Naive thymus-derived CD4-positive, alpha-beta T cell (primary cell): ENCODE measurements at places on chromosomes 12 and 14. TPM values are rescaled to one million over a fixed set of nuclear protein-coding genes. Genes with fewer than 3 reads are reported as not detected.

- no peak overlapping the region for H3K4me3 ChIP-seq
- DNase-seq = no peak
- H3K4me1 ChIP-seq = no peaks in the 10 kb centered on the region
Measured at GRCh38 chr14:55248411-55248810, 22.8 kb upstream of the FBXO34 start.

GRCh38 chr12:68349220-68349621 lies 17.1 kb upstream of the MDM1 start:
- H3K27ac ChIP-seq = no peak overlapping the region
- no peaks in the 10 kb centered on the region for H3K27me3 ChIP-seq
- H3K36me3 ChIP-seq = no peaks in the 10 kb centered on the region
- H3K4me3 ChIP-seq = no peak overlapping the region

DNA sequence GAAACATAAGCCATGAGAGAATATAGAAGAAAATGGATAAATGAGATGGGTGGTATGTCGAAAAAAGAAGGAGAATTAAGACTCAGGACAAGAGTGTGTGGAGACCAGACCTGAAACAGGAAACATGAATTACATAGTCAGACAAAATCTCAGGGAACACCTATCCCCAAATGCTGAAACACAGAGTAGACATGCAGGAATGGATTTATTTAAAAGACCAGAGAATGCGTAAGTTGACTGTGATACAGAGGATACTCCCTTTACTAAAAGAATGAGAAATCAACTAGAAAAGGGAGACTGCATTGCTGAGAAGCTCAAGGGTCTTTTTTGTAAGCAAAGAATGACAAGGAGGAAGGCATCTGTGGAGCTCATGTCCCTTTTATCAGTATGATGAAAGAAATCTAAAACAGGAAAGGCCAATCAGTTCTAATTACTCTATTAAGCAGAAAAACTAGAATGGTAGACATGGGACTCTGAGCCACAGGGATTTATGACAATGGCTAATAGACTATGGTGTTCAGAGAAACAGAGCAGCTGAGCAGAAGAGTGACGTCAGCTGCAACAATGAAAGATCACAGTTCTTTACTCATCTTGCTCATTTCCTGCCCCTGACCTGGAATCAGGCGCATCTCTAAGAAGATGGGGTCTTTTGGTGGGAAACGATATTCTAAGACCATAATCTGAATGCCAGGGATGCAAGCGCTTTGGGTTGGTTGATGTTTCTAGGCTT lies 138.9 kb upstream of the DHRS4 start:
- H3K27me3 ChIP-seq = no peaks in the 10 kb centered on the region
- no peaks in the 10 kb centered on the region for H3K4me1 ChIP-seq
- no peak for DNase-seq
- no peaks in the 10 kb centered on the region for H3K36me3 ChIP-seq
- H3K27ac ChIP-seq = no peak overlapping the region

DNA sequence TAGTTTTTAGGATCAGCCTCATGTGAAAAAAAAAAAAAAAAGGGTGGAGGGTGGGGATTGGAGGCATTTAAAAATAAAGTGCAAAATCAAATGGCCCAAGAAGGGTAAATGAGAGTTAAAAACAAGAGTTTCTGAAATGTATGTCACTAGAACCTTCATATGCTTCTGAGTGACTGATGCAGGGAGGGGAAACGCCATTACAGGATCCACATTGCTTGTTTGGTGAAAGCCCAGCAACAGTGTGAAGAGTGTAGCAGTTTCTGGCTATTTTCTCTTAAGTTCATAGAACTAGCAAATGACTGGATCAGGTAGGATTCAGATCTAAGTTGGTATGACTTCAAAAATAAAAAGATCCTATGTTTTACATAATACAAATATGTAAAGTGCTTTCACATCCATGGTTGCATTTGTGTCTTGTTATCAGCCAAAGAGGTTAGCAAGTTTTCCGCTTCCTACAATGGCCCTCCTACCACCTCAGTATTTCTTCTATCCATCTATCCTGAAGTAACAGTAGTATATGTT lies 2.9 kb downstream of the CHPT1 start:
- no peak overlapping the region for H3K4me3 ChIP-seq
- peaks cover 14% of the 10 kb centered on the region for H3K4me1 ChIP-seq
- DNase-seq = no peak
- H3K27me3 ChIP-seq = no peaks in the 10 kb centered on the region
- peaks cover 6% of the 10 kb centered on the region for H3K36me3 ChIP-seq
- no peak overlapping the region for H3K27ac ChIP-seq

Gene TBX3
- polyA plus RNA-seq = not detected

DNA sequence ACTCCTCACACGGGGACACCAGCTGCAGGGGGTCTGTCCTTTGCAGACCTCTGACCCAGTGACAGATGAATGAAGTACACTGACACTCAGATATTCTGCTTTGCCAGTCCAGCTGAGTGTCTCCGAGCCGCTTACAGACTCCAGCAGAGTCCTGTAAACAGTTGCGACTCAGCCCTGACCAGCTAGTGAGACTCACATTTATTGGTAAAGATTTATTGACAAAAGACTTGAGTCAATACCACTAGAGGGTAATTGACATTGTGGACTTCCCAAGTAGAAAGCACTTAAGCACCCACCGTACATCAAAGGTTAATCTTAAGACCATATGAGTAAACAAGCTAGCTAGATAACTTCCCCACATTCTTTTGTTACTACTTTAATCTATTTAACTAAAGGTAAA lies 9.8 kb upstream of the FKBP4 start:
- no peak for DNase-seq
- H3K4me3 ChIP-seq = no peak overlapping the region
- H3K27ac ChIP-seq = no peak overlapping the region
- no peaks in the 10 kb centered on the region for H3K36me3 ChIP-seq
- no peaks in the 10 kb centered on the region for H3K27me3 ChIP-seq

Gene RNASE7
- not detected for polyA plus RNA-seq

- H3K4me3 ChIP-seq = no peak overlapping the region
- no peak overlapping the region for H3K27ac ChIP-seq
- H3K27me3 ChIP-seq = no peaks in the 10 kb centered on the region
- no peak for DNase-seq
- peaks cover 12% of the 10 kb centered on the region for H3K4me1 ChIP-seq
Measured at GRCh38 chr14:68841016-68841809, 48.3 kb upstream of the ZFP36L1 start.

Gene HHIPL1
- not detected for polyA plus RNA-seq

Gene PTPRQ
- polyA plus RNA-seq = not detected

DNA sequence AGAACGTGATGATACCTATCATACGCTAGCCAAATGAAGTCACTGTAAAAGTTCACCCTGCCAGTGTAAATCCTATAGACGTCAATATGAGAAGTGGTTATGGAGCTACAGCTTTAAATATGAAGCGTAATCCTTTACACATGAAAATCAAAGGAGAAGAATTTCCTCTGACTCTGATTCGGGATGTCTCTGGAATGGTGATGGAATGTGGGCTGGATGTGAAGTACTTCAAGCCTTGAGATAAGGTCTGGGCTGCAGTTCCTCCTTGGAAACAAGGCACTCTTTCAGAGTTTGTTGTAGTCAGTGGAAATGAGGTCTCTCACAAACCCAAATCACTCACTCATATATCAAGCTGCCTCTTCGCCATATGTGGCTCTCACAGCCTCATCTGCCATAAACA lies 53.1 kb upstream of the NAP1L1 start:
- no peaks in the 10 kb centered on the region for H3K36me3 ChIP-seq
- no peaks in the 10 kb centered on the region for H3K4me1 ChIP-seq
- H3K27me3 ChIP-seq = no peaks in the 10 kb centered on the region
- no peak for DNase-seq
- no peak overlapping the region for H3K27ac ChIP-seq
- no peak overlapping the region for H3K4me3 ChIP-seq

GRCh38 chr14:94376976-94377865 lies 11.2 kb downstream of the SERPINA1 start:
- no peak overlapping the region for H3K27ac ChIP-seq
- no peaks in the 10 kb centered on the region for H3K4me1 ChIP-seq
- no peaks in the 10 kb centered on the region for H3K36me3 ChIP-seq
- no peak overlapping the region for H3K4me3 ChIP-seq

DNA sequence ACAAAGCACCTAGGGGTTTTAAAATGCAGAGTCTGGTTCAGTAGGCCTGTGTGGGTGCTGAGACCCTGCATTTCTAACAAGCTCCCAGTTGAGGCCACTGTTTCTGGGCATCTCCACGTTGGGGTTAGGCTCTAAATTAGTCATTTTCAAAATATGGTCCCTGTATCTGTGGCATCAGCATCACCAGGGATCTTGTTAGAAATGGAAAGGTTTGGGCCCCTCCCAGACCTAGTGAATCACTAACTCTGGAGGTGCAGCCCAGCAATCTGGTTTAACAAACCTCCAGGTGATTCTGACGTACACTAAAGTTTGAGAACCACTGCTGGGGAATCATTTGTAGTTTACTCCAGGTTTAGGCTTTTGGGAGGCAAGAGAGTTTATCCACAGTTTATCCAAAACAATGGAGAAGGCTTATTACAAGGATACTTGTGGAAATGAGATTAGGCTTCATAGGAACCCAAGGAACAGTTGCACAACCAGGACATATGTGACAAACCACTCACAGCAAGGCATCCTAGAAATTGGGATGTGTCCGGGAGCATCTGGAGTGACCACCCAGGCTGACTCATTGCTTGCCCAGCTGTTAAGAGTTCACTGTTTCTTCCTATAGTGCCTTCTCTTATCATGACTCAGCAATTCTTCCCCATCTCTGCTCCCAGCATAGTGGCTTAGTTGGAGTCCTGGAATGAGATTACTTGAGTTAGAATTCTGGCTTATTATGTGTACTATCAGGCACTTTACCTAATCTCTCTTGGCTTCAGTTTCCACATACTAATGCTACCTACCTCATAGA lies 71.6 kb upstream of the STXBP6 start:
- no peak for DNase-seq
- H3K27me3 ChIP-seq = no peaks in the 10 kb centered on the region
- no peaks in the 10 kb centered on the region for H3K4me1 ChIP-seq
- H3K27ac ChIP-seq = no peak overlapping the region

- no peak overlapping the region for H3K4me3 ChIP-seq
- no peaks in the 10 kb centered on the region for H3K27me3 ChIP-seq
- H3K4me1 ChIP-seq = no peaks in the 10 kb centered on the region
- H3K27ac ChIP-seq = no peak overlapping the region
- no peak for DNase-seq
- H3K36me3 ChIP-seq = no peaks in the 10 kb centered on the region
Measured at GRCh38 chr14:20830831-20831230, 28.2 kb upstream of the RNASE1 start.

DNA sequence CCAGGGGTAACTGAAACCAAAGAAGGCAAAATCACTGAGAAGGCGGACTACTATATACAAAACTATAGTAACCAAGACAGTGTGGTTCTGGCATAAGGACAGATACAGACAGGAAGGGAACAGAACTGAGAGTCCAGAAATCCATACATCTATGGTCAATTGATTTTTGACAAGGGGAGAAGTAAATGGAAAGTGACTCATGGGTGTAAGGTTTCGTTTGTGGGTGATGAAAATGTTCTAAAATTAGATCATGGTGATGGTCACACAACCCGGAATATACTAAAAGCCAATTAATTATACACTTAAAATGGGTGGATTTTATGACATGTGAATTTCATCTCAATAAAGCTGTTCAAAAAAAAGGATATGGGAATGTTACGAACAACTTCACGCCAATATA lies 18.7 kb downstream of the ANGEL1 start:
- DNase-seq = no peak
- no peaks in the 10 kb centered on the region for H3K4me1 ChIP-seq
- H3K4me3 ChIP-seq = no peak overlapping the region
